ENCODE measurements at places on chromosomes 5 and 9.

DNA sequence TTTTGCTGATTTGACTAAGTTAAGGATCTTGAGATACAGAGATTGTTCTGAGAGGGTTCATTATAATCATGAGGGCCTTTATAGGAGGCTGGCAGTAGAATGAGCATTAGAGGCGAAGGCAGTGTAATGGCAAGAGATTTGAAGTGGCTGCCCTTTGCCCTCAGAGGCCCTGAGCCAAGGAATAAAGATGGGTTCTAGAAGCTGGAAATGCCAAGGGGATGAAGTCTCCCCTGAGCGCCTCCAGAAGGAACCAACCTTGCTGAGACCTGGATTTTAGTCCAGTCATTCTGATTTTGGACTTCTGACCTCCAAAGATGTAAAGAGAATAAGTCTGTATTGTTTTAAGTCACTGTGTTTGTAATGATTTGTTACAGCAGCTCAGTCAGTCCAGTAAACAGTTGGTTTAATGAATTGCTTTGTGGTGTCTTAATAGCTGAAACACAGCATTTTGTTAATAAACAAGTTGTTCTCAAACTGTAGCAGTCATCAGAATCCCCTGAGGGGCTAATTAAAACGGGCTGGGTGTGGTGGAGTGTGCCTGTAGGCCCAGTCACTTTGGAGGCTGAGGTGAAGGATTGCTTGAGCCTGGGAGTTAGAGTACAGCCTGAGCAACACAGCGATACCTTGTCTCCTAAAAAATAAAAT is 23.2 kb downstream of the GLRX start:
- no peak for DNase-seq

DNA sequence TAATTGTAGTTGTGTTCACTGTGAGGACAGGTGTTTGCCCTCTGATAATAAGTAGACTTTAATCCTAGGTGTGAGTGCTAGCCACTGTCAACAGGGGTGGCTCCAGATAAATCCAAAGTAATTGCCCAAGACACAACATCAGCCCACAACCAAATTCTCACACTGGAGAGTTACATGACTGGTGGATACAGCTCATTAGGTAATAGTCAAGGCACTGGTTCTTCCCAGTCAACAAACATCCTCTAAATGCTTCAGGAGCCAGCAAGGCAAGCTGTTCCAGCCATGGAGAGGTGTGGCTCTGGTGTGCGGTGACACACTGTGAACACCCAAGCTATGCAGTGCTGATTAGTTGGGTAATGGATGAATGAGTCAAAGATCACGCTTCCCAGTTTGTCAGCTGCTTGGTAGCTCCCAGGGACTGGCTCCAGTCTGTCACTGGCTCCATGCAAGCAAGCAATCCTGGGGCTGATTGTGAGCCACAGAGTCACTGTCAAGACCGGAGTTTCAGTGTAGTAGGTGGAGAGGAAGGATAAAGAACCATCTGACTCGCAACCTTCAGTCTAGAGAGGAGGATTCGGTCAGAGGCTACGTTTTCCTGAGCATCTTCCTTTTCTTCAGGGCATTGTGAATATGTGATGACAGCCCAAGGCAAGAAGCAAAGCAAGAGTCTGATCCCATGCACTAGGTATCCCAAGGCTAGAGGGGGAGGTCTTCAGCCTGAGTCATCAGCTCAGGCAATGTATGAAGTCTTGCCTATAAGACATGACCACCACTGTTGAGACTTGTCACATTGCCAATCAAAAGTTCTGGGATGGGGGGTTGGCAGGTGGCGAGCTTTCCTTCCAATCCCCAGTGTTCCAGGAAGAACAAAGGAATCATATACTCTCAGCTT is 63.1 kb downstream of the UGCG start:
- no peak for DNase-seq

DNA sequence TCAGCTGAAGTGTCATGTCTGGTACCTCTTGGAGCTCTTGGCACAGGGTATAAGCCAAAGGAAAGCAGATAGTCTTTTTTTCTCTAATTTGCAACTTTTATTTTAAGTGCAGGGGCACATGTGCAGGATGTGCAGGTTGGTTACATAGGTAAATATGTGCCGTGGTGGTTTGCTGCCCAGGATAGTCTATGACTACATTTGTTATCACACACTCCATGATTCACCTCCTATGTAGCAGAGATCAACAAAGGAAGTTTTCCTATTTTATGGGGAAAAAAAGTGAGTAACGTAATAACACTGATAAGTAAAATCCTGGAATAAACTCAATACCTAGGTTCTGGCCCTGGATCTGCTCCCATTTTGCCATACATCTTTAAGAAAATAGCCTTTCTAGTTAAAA is 234.6 kb downstream of the CAAP1 start:
- DNase-seq: no peak

DNA sequence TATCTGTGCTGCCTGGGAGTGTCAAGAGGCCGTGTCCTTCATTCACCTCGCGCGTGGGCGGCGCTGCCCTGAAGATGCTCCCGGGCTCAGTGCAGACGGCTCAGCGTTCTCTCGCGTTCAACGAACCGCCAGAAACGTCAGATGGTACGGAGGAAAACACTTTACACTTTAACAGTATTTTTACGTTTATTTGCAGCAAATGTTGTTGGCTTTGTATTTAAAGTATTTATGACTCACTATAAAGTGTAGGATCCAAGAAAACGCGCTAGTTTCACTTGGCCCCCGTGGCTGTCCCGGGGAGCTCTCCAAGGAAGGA is 544 bp upstream of the ERCC6L2 start:
- peak; percentile 64 for DNase-seq

DNA sequence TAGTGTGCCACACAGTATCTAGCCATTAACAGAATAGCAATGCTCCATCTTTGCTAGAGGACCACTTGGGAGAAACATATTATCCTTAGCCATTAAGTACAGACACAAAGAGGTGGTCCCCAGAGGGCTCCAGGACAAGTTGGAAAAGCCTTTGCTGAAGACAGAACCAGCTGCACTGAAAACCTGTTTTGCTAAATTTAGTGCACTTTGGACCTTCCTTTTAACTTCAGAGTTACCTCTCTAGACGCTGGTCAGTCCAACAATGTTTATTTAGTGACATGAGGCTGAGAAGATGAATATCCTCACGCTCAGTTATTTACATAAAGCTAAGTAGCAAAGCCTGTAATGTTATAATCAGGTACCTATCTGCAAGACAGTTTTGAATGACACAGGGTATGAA is 265.0 kb upstream of the ZNF608 start:
- DNase-seq: no peak

- no peak for DNase-seq
These were observed 83.6 kb downstream of the ARHGEF28 start for GRCh38 chr5:73709536-73710129.
